ENCODE measurements at places on chromosomes 1 and 21.

DNA sequence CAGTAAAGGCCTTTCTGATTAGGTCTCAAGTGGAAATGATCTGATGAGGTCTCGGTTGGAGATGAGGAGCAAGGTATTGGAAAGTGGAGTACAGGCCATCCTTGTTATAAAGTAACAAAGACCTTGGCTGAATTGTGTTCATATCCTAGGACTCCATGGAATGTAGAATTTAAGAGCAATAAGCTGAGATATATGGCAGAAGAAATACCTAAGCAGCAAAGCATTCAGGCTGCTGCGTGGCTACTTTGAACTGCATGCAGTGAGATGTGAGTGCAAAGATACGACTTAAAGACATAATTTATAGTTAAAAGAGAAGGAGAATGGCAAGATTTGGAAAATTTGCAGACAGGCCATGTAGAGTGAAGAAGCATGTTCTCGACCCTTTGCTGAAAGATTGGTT is 11.2 kb upstream of the XPR1 start:
- no peak for DNase-seq

GRCh38 chr1:7632176-7632575 is 138.9 kb upstream of the VAMP3 start:
- no peak for DNase-seq

DNA sequence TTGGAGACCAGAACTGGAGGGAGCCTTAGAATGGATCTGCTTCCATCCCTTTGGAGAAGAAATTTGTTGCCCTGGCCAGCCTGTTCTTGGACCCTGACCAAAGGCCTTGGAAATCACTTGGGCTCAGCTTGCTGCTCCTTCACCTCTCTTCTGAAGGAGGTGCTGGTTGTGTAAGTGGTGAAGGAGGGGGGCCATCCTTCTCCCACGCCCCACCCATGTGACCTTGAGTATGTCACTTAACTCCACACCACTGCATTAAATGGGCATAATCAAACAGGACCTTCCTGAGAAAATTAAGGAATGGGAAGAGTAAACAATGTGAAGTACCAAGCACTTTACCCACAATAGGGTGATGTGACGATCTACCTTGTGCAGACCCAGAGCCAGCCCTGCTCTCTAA is 68.3 kb upstream of the GJB5 start:
- no peak for DNase-seq

GRCh38 chr1:35220976-35221375 is 28.0 kb upstream of the SFPQ start:
- DNase-seq: no peak

DNA sequence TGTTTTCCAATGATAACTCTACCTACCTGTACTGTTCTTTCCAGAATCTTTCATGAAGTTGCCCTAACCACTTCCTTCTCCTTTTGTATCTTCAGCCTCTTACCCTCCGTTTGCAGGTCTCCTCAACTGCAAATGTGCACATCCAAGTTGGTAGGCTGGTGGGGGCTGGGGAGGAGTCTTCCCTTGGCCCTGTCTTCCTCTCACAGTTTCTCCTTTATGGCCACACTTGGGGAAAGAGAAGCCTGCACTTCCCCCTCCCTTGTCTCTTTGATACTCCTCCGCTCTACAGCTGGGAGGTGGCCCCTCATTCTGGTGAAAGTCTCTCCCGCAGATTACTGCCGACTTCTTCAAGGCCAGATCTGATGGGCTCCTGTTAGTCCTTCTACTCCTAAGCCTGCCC is 26.9 kb upstream of the GPR88 start:
- no peak for DNase-seq

- no peak for DNase-seq
Measured at GRCh38 chr1:110262296-110262695, 52.2 kb downstream of the KCNC4 start.

GRCh38 chr1:234611225-234611846 is 1.4 kb upstream of the IRF2BP2 start:
- no peak for DNase-seq

DNA sequence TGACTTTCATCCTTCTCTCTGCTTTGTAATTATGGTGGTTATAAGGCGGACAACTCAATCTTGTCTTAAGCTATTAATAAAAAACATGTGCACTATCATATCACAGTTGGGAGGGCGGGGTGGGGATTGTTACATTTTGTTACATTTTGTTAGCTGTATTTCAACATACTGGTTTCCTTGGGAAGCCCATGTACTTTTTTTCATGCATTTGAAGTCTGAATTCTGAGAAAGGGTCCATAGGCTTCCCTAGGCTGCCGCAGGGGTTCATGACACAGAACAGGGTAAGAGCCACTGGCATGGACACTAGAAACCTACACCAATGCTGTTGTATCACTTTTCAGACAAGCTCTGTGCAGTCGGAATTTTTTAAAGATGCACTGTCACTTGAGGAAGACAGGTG is 178.8 kb downstream of the ETS2 start:
- no peak for DNase-seq
